ENCODE measurements at places on chromosomes 3 and 15.

DNA sequence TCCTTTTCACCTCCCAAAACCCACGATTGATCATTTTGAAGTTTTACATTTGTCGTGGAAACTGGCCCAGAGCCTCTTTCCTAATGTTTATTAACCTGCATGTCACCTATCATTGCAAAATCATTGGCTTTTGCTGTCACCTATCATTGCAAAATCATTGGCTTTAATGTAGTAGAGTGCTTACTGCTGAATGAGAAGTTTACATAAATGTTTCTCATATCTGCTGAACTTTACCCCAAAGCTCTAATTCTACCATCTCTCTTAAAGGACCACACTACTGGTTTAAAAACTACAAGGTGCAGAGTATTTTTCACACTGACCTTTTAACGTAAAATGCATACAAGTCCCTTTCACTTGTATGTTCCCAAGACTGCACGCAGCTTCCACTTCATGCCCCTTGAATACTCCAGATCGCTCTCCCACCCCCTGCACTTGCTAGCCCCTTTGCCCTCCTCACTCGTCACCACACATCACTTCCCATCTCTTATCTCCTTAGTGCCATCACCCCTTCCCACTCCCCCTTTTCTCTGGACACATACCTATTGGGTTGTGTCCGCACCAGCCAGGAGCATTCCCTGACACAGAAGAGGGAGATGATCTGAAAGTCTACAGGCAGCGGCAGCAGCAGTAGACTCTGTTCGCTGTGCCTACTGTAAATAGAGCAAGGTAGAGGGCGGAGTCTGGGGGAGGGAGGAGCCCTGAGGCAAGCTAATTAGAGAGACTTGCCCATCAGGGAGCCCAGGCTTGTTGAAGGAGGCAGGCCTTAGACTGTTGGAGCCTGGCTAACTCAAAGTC is 30.2 kb upstream of the ATOSA start:
- no peak for DNase-seq

DNA sequence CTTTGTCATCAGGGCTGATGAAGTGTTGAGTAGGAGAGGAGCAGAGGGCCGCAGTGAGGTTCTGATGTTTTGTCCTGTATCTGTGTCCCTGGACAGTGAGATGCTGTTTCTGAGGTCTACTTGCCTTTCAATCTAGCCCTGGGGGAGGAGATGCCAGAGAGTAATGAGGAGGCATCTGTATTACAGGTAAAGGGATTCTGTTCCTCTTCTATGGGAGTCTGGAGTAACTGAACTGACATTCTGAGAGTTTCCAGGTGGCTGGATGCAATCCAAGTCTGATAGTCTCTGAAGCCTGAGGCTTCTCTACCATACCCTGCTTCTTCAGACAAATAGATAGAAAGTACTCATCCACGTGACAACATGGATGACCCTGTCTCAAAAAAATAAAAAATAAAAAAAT is 60.9 kb downstream of the IL12A start:
- DNase-seq, result no peak

- DNase-seq, result no peak
Measured at GRCh38 chr15:62109982-62110851, 43.4 kb downstream of the C2CD4A start.

- DNase-seq, result no peak
Measured at GRCh38 chr3:130850044-130850797, 43.7 kb upstream of the ATP2C1 start.

DNA sequence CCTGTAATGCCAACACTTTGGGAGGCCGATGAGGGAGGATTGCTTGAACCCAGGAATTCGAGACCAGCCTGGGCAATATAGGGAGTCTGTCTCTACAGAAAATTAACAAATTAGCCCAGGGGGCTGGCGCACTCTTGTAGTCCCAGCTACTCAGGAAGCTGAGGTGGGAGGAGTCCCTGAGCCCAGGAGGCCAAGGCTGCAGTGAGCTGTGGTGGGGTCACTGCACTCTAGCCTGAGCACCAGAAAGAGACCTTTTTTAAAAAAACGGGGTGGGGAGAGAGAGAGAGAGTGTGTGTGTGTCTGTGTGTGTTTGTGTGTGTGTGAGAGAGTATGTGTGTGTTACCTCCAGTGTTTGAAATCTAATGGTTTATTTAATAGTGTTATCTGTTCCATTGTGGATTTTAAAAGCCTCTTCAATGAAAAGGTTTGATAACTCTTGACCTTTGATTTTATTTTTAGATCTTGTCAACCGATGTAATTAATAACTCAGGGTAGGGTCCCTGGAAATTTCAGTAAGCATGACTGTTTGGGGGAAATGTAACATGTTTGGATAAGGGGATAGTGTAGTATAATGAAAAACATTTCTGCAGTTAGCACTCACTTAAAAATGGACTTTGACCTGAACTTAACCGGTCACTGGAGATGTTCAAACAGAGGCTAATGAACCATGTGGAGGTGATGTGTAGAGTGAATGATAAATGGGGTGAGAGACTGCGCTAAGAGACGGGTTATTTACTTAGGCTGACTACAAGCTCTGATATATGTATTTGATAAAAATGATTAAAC is 29.7 kb downstream of the LRCH3 start:
- DNase-seq, result no peak

DNA sequence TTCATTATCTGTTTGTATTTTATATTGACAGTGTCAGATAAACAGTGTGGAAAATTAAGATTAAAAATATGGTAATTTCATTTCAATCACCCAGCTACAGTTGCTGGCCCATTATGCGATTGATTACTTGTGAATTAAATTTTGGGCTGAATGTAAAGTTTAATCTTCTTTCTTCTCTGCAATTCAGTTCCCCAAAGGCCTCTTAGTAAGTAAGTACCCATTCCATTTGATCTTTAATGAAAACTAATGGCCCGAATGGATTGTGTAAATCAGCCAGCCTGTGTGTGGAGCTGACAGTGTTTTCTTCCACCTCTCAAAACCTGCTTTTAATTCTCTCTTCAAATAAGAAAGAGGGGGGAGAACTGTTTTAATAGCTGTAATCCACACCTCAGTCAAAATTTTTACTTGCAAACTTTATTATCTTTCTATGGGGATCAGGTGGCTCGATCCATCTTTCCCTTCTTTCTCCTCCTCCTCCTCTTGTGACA is 307.1 kb downstream of the IL20RB start:
- DNase-seq, result no peak

- no peak for DNase-seq
Measured at GRCh38 chr3:74139648-74140047, 474.8 kb downstream of the CNTN3 start.

DNA sequence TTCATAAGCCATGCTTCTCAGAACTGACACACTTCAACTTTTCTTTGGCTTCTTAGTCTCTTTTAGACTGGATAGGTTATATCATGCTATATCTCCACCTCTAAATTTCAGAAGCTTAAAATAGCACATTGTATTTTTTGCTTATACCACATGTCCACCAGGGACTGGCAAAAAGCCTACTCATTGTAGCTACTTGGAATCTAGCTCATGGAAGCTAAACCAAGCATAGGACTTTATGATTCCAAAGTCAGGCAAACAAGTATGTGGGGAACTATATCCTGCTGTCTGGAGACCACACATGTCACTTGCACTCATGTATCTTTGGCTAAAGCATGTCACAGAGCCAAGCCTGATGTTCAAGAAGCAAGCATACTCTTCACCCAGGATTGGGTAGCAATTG is 245.0 kb upstream of the RASGRP1 start:
- DNase-seq, result no peak

- DNase-seq, result no peak
Measured at GRCh38 chr3:103169289-103169688, 734.5 kb downstream of the ZPLD1 start.

DNA sequence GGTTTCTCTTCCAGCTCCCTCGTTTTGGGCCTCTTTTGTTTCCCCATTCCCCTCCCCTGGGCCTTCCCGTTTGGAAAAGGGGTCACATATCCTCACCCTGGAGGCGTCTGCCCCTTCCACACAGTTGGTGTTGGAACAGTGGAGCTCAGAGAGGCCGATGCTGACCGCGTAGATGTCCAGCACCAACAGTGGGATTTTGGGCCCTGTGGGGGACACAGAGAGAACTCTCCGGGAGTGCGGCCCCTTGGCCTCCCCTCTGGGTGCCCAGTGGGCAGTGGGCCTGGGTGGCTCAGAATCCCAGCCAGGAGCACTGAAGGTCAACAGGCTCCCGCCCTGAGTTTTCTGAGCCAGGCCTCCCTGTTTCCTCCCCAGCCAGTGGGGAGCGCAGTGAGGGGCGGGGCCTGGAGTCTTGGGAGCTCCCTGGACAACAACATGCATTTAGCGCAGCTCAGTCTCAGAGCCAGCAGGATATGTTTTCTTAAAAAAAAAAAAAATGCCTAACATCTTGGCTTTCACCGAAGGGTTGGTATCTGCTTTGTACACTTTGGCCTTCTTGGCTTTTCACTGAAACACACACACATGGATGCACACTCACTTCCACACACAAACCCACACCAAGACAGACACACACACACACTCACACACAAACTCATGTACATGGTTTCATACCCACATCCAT is 670 bp upstream of the ISLR start:
- no peak for DNase-seq

DNA sequence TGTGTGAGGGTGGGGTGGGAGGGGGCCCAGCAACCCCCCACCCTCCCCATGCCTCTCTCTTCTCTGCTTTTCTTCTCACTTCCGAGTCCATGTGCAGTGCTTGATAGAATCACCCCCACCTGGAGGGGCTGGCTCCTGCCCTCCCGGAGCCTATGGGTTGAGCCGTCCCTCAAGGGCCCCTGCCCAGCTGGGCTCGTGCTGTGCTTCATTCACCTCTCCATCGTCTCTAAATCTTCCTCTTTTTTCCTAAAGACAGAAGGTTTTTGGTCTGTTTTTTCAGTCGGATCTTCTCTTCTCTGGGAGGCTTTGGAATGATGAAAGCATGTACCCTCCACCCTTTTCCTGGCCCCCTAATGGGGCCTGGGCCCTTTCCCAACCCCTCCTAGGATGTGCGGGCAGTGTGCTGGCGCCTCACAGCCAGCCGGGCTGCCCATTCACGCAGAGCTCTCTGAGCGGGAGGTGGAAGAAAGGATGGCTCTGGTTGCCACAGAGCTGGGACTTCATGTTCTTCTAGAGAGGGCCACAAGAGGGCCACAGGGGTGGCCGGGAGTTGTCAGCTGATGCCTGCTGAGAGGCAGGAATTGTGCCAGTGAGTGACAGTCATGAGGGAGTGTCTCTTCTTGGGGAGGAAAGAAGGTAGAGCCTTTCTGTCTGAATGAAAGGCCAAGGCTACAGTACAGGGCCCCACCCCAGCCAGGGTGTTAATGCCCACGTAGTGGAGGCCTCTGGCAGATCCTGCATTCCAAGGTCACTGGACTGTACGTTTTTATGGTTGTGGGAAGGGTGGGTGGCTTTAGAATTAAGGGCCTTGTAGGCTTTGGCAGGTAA is 8.1 kb downstream of the FAM131A start:
- no peak for DNase-seq

GRCh38 chr3:18351823-18352744 is 73.1 kb downstream of the SATB1 start:
- DNase-seq, result no peak

DNA sequence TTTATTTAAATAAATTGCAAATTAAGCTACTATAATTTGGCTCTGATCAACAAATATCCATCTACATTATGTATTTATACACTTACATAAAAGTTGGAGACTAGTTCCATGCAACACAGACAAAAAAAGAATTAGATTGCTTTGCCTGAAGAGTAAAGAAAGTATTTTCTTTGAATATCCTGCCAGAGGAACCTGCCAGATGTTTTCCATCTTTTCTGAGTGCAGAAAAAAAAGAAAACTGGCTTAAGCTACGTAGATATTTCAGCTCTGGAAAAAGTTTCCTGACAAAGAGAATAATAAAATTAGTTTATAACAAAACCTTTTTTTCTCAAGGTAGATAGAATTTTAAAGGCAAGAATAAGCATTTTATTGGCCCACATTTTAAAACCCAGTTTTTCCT is 607.5 kb upstream of the NAALADL2 start:
- no peak for DNase-seq

DNA sequence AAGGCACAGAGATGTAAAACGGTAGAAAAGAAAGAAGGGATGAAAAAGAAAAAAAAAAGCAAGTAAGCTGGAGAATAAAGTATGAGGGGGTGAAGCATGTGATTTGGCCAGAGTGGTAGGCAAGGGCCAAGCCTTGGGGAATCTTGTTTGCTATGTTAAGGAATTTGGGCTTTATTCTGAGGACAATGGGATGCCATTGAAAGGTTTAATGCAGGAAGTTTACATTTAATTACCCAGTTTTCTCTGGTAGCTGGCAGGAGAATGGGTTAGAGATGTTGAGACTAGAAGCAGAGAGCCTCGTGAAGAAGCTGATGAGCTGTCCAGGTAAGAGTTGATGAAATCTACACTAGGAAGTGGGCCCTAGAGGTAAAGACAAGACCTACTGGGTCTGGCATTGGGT is 455.9 kb downstream of the PDCD6IP start:
- no peak for DNase-seq

DNA sequence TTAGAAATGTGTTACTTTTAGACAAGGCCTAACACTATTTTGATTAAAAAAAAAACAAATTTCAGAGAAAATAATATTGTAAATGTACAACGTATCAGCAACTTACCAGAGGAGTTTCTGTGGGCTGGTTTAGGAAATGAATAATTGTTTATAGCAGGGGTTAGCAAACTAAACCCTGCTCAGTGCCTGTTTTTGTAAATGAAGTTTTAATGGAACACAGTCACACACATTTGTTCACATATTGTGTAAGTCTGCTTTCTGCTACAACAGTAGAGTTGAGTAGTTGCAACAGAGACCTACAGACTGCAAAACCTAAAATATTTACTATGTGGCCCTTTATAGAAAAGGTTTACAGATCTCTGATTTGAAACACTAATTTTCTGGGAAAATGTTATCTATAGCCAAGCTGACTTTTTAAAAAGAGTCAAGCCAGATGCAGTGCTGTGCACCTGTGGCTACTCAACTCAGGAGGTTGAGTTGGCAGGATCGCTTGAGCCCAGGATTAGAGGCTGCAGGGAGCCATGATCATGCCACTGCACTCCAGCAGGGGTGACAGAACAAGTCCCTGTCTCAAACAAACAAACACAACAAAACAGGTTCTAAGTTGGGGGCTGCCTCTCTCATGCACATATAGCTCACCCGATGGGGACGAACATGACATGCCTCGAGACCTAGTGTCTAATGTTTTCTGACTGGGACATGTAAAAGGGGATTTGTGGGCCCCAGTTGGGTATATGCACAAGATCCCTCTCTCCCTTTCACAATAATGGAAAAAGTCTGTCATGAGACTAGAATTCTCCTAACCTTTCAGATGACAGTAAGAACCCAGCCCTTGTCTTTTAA is 182.5 kb downstream of the TNIK start:
- no peak for DNase-seq

DNA sequence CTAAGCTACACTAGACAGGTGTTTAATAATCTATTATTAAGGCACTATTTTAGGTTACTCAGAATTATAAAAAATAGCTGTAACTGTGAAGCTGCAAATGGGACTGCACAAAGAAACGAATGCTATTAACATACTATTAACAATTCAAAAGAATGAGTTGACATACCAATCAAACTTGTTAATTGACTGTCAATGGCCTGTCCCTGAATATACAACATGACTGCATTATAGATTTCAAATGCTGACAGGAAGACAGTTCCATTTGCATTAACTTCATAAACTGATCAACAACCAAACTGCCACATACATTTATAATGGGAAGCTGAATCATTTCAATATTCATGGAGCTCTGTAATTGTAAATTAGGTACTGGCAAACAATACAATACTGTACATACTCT is 169.0 kb upstream of the NANOGP8 start:
- no peak for DNase-seq

GRCh38 chr15:100721758-100722550 is 119.6 kb downstream of the ASB7 start:
- DNase-seq, result no peak

Data from stimulated activated CD8-positive, alpha-beta memory T cell treated with anti-CD3 and anti-CD28 coated beads, Interleukin-7, amount 100 ng/mL, for 1 hour (primary cell).